ENCODE measurements at places on chromosomes 13 and 19. TPM values are rescaled to one million over a fixed set of nuclear protein-coding genes. Genes with fewer than 3 reads are reported as not detected.

DNA sequence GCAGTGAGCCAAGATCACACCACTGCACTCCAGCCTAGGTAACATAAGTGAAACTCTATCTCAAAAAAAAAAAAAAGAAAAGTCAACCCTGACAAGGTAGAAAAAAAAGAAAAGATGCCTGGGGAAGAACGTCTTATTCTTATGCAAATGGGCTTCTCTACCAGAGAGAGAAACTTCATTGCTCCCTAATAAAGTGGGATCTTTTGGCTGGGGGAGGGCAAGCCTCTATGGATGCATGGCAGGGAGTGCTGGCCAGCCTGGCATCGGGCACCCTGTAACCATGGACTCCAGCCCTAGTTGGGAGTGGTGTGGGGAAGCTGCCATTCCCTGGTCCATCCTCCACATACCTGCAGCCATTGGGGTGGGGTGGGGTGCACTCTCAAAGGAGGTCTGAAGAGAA, 30.7 kb upstream of the ZNF728 start:
- no peak for DNase-seq

Gene CYP4F8
- not detected for total RNA-seq

Gene GIPC3
- not detected for total RNA-seq

Gene MARCHF2
- total RNA-seq, result 14.3 TPM

DNA sequence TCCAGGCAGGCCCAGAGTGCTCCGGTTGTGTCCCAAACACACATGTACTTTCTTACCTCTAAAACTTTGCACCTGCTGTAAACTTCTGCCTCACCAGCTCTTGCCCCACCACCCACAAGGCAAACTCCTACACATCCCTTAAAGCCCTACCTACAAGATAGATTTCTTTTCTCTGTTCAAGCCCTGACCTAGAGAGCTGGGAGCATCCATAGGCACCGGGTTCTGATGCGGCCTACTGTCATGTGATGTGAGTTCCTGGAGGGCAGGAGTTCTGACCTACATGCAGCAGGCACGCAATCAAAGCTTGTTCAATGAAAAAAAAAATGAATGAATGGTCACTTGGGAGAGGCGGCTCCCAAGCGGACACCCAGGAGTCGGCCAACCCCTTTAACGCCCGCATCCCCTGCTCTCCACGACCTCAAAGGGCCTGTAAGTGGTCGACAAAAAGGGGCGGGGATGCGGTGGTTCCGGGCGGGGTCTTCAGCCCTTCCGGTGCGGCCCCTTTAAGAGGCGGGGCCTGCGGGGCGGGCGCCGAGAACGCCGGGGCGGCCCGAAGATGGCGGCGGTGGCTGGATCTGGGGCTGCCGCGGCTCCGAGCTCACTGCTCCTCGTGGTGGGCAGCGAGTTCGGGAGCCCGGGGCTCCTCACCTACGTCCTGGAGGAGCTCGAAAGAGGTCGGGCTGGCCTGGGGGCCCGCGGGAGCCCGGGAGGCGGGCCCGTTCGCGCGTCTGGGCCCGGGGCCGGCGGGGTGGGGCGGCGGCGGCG, at the start of gene MAP1S:
Gene MAP1S, plus strand, starts transcription at position 534 of the 765 bp plus-strand sequence. Its CDS starts 23 bp downstream, at position 557.
- DNase-seq, result no peak

Gene ZNF540
- 0.21 TPM for total RNA-seq

DNA sequence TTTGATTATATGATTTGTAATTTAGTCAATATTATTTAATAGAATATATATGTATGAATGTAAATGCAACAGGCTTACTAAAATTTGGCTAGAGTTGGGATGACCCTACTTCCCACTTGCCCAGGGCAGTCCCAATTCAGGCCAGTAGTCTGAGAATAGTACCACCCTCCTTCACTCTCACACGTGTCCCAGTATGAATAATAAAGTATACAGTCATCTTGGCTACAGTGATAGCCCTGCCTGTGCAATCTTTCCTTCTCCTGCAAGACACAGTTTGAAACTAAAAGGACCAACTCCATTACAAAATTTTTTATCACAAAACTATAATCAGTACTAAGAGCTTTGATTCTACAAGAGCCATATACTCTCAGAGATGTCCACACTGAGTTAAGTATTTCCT, 76.2 kb downstream of the SACS start:
- DNase-seq, result no peak

GRCh38 chr13:30880856-30881155, 25.3 kb upstream of the MEDAG start:
- no peak for DNase-seq

- DNase-seq, result no peak
These were observed 25.9 kb downstream of the ELAVL1 start for GRCh38 chr19:7979559-7979958.
